ENCODE measurements at places on chromosomes 12 and 14.
A peak's percentile ranks its signal among the peaks of the same experiment; 100 is the strongest.

DNA sequence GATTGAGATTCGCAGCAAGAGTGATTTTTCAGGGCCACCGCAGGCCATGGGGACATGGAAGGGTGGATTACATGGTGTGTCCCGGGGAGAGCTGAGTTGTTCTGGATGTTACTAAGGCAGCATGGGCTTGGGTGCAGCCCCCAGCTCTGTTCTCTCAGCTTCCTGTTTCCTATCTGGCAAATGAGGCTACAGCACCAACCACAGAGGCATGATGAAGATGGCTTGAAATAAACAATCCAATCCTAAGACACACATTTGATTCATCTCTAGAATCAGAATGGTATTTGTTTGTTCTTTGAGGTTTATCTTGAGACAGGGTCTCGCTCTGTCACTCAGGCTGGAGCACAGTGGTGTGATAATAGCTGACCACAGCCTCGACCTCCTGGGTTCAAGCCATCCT lies 21.6 kb downstream of the GLTP start:
- peak; percentile 13 for DNase-seq

DNA sequence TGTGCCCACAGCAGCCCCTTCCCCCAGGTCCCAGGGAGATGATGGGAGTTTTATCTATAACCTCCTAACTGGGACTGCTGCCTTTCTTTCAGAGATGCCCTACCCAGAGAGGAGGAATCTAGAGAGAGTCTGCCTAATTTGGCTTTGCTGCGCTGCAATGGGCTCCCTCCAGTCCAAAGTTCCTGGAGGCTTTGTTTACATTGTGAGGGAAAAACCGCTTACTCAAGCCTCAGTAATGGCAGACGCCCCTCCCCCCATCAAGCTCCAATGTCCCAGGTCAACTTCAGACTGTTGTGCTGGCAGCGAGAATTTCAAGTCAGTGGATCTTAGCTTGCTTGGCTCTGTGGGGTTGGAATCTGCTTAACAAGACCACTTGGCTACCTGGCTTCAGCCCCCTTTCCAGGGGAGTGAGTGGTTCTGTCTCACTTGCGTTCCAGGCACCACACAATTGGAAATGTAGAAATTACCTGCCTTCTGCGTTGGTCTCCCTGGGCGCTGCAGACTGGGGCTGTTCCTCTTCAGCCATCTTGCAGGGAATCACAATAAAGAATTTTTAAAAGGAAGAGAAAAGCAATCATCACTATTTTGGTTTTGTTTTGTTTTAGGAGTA lies 262.5 kb downstream of the FOXG1 start:
- peak; percentile 57 for DNase-seq

- DNase-seq, result peak; percentile 98
These were observed 72.7 kb downstream of the RIN3 start for GRCh38 chr14:92585981-92586937.

DNA sequence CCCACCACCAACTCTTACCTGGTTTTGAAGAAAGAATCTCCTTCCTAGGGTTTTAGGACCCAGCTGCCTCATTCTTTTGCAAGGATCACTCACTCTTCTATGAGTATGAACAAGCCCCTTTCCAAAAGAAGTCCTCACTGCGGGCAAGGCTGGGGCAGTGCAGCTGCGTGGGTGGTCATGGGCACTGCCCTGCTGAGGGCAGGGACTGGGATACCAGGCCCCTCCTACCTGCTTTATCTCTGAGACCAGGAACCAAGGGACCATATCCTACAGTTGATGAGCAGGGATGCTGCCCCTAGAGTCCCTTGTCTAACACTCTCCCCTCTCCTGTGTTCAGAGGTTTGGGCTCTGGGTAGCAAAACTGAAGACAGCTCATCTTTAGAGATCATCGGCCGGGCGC lies 20.5 kb downstream of the HPD start:
- no peak for DNase-seq

DNA sequence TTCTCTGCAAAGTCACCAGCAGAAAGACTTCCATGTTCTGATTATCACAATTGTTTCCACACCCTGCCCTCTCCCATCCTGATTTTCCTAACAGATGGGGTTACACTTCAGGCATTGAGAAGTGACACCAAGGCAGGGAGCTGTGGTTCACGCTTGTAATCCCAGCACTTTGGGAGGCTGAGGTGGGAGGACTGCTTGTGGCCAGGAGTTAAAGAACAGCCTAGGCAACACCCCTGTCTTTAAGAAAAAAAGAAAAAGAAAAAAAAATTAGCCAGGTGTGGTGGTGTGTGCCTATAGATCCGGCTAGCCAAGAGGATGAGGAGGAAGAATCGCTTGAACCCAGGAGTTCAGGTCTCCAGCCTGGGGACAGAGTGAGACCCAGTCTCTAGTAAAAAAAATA lies 5.2 kb downstream of the PPP1CC start:
- no peak for DNase-seq

GRCh38 chr14:24195186-24196070 lies at the start of gene TM9SF1:
Gene TM9SF1 (minus strand): TSS chr14:24195441. CDS start chr14:24195019, 422 bp downstream.
- DNase-seq, result peak; percentile 92

- DNase-seq, result no peak
These were observed 376.4 kb downstream of the SNAPC1 start for GRCh38 chr14:62138593-62138992.

DNA sequence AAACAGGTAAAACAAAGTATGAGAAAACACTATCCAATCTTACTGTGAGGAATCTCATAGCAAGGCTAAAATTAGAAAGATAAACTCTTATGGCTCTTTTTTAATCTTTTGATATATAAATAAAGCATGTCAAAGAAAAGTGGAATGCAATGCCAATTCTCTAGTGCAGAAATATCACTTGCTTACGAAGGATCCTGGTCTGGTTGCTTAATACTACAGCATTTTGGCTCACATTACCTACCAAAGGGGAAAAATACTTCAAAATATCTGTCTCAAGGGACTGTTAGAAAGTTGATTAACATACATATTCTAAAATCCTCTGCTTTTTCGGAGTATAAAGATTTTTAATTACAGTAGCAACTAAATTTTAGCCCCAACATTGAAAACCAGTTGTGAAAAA lies 21.4 kb downstream of the AREL1 start:
- DNase-seq, result no peak

GRCh38 chr12:57248934-57249742 lies 1.8 kb downstream of the STAC3 start:
- no peak for DNase-seq

GRCh38 chr14:77059276-77059915 lies 30.9 kb upstream of the IRF2BPL start:
- peak; percentile 91 for DNase-seq

DNA sequence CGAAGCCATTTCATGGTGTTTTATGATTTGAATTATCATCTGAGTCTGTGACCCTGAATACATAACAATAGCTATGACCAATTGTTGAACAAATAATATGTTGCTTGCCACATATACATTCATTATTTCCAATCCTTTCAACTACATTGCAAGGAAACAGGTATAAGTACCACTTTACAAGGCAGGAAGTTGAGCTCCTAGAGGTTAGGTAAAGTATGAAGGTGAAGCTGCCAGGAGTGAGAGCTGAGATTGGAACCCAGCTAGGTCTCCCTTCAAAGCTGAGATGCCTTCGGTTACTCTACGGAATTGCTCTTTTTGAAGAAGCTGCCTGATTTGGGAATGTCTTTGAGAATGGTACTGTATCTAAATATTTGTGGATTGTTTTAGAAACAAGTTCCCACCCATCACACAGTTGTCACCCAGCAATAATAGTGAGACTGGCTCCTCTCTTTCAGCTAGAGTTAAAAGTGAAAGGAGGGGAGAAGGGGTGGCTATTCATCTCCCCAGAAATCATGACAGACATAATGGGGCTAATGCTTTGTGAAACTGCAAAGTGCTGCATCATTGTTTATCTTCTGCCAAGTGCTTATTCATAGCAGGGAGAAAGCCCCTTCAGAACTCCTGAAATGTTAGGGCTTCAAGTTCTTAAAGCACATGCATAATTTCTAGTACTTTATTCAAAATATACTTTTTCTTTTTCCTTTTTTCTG lies 75.9 kb upstream of the AMIGO2 start:
- DNase-seq, result no peak
